ENCODE measurements at places on chromosomes 13 and 19.

DNA sequence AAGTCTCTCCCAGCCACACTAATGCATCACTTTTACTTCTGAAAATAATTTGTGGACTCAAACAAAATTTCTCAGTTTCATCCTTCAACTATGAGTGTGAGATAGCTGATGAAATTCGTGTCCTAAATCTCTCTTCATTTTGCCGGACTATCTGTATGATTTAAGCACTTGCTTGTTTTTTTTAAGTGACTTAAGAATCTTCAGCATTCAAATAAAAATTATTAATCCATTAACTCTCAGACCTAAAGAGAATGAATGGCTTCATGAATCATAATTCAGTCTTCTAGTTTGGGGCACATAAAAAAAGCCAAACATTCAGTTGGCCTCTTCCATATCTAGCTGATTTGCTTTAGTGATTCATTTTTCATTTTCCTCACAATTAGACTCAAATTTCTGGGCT lies 579.5 kb downstream of the DCT start:
- DNase-seq: no peak

GRCh38 chr13:74931698-74932433 lies 550.1 kb downstream of the TBC1D4 start:
- no peak for DNase-seq

GRCh38 chr19:3782903-3783302 lies 3.3 kb downstream of the MATK start:
- DNase-seq: no peak

- no peak for DNase-seq
Measured at GRCh38 chr13:50668691-50669271, 174.7 kb downstream of the DLEU7 start.

DNA sequence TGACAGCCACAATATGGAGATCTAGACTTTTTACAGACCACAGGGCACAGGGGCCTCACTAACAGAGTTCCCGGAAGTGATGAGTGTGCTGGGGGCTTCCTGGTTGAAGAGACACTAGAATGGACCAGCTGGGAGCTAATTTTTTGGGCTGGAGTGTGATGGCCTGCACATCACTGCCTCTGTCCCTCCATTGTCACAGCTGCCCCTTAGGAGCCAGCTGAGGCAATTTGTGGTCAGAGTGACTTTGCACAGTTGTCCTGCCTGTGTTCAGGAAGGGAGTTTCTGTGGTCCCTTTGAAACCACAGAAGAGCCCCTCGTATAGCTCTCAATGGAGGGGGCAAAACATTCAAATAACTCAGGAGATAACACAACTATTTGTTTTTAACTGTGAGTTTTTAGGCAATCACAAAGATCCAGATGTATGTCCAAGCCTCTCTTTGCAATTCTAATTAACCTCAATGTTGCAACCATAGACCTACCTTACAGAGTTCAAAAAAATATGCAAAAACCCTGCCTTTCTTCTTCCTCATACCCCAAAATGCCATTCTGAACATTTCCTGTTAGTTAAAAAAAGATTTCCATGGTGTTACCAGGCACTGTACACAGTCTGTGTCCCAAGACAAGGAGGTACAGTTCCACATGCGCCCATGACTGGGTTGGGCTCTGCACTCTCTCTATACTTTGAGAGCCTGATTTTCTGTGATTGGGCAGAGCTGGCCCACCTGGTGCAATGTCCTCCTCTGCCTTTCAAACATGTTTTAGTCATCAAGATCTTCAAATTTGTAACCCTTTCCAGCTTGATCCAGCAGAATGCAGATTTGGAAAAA lies 2.4 kb downstream of the ALOX5AP start:
- DNase-seq: no peak

DNA sequence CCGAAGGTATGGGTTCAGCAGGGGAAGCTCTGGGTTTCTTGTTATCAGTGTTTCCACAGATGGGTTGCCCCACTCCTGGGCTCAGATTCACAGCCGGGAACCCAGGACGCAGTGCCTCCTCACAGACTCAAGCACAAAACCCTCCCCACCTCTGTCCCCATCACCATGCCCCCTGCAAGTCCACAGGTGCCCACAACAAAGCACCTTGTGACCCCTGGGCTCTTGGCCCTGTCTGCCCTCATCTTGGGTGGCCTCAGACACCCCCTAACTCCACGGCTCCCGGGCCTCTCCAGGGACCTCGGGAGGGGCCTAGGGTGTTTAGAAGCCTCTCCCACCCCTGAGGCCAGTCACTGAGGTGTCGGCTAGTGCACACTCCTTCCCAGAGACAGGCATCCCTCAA lies 231.7 kb downstream of the TUBA3C start:
- DNase-seq: no peak

GRCh38 chr13:27182844-27183497 lies 11.4 kb upstream of the USP12 start:
- no peak for DNase-seq

- DNase-seq: no peak
Measured at GRCh38 chr19:38606131-38606530, 11.6 kb downstream of the MAP4K1 start.

GRCh38 chr13:21979161-21979806 lies 308.4 kb downstream of the FGF9 start:
- no peak for DNase-seq

DNA sequence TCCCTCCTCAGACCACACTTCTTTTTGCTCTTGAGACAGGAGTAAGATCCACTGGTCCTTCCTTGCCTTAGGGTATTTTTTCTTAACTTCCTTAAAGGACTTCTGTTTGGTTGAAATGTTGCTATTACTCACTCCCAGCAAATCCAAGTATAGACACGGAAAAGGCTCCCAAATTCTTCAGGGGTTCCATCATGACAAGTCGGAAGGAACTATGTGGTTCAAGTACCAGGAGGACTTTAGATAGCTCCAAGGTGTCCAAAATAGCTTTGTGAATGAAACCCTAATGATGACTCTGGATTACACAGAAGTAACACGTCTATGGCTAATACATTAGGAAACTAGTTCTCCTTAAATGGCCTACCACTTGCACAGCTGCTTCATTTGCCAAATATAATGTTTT lies 238.7 kb downstream of the KCTD12 start:
- DNase-seq: no peak

- no peak for DNase-seq
Measured at GRCh38 chr19:33758541-33759013, 38.1 kb upstream of the KCTD15 start.

DNA sequence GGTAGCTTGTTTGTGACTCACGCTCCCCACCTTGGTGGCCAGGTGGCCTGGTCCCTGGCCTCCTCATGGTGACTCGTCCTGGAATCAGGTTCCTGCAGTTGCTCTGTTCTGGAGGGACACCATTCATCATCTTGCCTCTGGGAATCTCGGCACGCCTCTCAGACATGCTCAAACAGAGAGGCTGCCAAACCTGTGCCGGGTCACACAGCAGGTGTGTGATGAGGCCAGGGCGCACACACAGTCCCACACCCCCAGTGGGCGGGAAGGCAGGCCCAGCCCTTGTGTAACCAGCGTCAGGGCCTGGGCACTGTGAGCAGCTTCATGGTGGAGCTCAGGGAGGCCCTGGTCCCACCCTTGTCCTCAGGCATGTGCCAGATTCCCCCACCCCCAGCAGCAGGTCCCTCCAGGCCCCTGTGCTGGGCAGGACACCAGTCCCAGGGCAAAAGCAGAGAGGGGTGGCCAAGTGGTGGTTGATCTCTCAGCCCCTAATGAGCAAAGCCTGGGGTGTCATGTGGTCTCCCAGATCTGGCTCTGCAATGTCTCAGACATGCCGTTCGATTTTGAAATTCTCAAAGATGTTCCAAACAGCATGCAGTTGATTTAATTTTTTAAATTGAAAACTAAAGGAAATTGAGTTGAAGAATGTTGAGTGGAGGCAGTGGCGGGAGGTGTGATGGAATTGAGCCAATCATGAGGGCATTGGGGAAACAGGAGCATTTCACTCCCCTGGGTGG lies 12.1 kb downstream of the CEBPA start:
- no peak for DNase-seq

GRCh38 chr19:58001895-58002369 lies 688 bp downstream of the ZNF606 start:
- no peak for DNase-seq

DNA sequence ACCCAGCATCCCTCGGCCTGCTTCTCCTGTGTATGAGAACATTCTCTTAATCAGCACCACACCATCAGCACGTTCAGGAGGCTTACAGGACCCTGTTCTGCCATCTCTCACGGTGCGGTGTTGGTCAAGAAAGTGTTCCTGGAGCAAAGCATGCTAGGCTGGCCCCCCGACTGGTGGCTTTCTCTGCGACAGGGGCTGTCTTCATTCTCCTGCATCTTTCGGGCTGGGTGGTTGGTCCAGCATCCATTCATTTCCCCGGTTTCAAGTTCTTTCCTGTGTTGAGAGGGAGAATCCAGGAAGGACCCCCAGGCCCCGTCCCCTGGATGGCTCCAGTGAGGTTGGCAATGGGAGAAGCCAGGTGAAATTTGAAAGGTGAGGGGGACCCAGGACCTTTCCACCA lies 55.8 kb downstream of the C1QTNF9 start:
- DNase-seq: no peak

- no peak for DNase-seq
Measured at GRCh38 chr13:42276683-42277082, 4.7 kb downstream of the AKAP11 start.

- DNase-seq: no peak
Measured at GRCh38 chr19:1068009-1069001, 1.3 kb downstream of the ARHGAP45 start.

- no peak for DNase-seq
Measured at GRCh38 chr19:2711172-2711874, 8.8 kb upstream of the GNG7 start.

DNA sequence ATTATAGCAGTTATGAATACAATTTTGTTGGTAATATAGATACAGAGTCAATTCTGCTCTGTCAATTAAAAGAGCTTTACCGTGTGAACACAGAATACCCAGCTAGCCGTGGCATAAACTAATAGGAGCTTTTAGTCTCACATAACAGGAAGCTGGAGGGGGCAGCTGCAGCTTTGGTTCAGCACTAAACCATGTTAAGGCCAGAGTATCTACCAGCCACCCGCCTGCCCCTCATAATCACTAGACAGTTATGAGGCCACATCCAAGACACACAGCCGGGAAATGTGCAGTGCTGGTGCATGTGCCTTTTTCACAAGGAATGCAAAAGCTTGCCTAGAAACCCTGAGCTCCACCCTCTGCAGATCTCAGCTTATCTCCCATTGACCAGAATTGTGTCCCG lies 62.3 kb downstream of the SGCG start:
- no peak for DNase-seq

GRCh38 chr13:67226696-67227095 lies 3.4 kb downstream of the PCDH9 start:
- DNase-seq: no peak

- peak; percentile 44 for DNase-seq
Measured at GRCh38 chr13:91346850-91347201, 661 bp upstream of the MIR17HG start.

GRCh38 chr19:53085496-53085895 lies 17.7 kb downstream of the ZNF160 start:
- no peak for DNase-seq

- no peak for DNase-seq
Measured at GRCh38 chr19:40990972-40991381, at the start of gene CYP2B6. Gene CYP2B6, plus strand, starts transcription at chr19:40991282. Its CDS starts 24 bp downstream, at chr19:40991306.

GRCh38 chr19:15303105-15303780 lies 29.1 kb downstream of the BRD4 start:
- no peak for DNase-seq

DNA sequence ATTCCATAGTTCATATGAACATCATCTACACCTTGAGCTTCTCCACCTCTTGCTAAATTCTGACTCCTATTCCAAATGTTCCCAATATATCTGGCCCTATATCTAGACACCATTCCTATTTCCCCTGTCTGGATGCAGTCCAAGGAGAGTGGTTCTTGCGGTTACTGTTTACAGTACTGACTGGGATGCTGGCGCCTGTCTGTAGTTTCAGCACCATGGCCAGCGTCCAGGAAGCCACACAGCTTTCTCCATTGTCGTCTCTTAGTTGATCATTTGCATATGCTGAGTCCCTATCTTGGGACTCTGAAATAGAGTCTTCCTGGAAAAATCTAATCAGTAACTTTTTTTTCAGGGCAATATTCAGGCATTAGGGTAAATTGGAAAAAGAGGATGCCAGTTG lies 14.9 kb downstream of the LAIR2 start:
- peak; percentile 33 for DNase-seq

GRCh38 chr13:112545856-112546255 lies 42.1 kb downstream of the TUBGCP3 start:
- no peak for DNase-seq

DNA sequence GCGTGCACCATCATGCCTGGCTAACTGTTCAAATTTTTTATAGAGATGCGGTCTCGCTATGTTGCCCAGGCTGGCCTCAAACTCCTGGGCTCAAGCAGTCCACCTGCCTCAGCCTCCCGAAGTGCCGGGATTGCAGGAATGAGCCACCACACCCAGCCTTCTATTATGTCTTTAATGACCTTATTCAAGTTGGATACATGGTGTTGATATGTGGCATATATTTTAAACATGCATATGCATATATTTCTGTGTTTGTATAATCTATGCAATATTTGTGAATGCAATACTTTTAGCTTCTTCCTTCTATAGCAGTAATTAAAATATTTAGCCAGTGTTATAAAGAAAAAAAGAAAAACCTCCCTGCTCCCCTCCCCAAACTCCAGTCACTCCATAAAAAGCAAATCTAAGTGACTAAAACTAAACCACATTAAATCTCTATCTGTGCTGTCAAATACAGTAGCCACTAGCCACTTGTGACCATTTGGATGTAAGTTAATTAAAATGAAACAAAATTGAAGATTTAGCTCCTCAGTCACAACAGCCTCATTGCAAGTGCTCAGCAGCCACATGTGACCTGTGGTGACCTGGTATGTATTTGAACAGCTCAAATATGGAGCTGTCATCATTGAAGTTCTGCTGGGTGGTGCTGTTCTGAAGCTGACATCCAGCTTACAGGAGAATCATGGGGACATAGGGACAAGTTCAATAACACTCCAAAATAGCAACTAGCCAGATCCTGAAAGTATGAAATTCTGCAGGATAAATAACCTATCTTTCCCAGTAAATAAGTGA lies 27.4 kb downstream of the FCGBP start:
- DNase-seq: no peak

DNA sequence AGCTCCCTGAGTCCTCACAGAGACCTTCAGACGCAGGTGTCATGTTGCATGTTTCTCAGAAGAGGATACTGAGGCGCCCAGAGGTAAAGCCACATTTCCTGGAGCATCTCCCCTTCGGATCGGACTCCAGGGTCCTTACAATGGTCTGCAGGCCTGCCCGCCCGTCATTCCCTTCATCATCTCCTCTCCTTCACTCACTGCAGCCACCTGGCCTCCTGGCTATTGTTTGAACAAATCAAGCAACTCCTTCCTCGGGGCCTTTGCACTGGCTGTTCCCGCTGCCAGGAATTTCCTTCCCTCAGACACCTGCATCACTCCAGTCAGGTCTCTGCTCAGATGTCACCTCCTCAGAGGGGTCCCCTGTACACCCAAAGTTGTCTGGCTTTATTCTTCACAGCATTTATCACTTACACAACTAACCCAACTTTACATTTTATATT lies 20.3 kb downstream of the CEACAM16 start:
- no peak for DNase-seq

DNA sequence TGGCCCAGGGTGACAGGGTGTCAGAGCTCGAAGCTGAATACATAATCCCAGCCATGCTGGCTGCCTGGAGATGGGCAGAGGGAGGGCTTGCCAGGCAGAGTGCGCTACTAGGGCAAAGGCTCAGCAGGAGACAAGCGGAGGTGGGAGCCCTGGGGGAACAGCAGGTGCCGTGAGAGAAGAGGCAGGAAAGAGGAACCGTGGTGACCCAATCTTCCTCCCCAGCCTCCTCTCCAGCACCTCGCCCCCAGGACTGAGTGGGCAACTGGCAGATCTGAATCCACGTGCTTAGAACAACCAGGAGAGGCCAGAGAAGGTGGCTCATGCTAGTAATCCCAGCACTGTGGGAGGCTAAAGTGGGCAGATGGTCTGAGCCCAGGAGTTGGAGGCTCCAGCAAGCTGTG lies 11.0 kb upstream of the CCL25 start:
- no peak for DNase-seq
